ENCODE measurements at places on chromosomes 6 and 20. TPM values are rescaled to one million over a fixed set of nuclear protein-coding genes. Genes with fewer than 3 reads are reported as not detected.

DNA sequence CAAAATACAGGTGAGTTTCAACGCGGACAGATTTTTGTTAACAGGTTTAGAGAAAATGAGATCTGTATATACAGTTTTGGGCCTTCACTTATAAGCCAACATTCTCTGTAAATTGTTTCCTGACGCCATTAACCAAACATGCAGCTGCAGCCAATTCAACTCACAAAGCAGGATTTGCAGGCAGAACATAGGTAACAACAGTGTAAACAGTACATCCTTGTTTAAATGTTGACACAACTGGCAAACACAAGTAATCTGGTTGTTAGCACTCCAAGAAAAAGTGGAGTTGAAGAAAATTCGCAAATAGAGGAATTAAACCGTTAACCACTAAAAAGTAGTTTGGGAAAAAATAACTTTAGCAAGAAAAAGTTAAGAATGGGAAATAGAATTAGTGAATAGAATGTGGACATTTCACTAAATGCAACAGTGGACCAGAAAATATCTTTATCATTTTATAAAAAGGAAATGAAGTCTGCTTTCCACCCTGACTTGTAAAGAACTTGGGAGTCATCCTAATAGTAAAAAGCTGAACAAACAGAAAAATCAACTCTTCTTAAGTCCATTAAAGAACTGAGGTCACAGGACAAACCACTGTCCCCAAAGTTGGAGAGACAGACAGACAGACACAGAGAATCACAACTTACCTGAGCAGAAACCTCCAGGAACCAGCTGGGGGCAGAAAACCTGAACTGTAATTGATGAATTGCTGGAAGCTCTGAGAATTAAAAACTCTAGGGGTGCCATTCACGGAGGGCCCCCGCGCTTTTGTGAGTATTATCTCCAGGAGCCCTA, 10.1 kb downstream of the SMIM28 start:
- H3K4me3 ChIP-seq: no peak overlapping the region
- no peak overlapping the region for H3K27ac ChIP-seq
- no peaks in the 10 kb centered on the region for H3K4me1 ChIP-seq

DNA sequence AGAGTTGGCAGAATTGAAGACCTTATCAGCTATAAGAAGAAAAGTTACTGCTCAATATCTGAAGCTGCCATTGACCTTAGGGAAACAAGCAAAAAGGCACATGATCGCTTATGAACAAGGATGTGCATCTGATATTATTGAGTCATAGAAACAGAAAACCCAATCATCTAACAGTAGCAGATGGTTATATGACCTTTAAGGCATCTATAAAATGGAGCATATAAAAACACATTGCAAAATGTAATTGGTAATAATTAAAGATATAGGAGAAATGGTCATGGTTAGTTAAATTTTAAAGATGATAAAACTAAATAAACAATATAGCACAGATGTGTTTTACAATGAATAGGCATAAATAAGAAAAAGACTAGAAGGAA, 260.1 kb upstream of the TAB2 start:
- no peak overlapping the region for H3K4me3 ChIP-seq
- no peaks in the 10 kb centered on the region for H3K36me3 ChIP-seq
- H3K27me3 ChIP-seq: no peaks in the 10 kb centered on the region
- no peak for DNase-seq

The TMEM74B gene
- total RNA-seq: 1.5 TPM

DNA sequence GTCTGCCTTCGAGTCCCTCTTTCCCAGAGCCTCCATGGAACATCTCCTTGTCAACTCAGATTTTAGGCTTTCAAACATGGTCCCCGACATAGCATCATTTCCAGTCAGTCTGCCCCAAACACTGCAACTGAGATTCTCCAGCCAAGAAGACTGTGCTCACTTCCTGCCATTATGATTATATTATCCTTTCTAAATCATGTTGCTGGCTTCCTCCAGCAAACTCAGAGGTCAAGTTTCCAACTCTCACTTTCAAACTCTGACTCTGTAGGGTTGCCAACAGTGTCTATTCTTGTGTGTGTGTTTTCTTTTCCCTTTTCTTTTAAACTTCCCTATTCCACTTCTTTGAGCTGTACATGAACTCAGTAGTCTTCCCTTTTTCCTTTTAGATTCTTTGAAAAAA, 61.2 kb upstream of the TRAF3IP2 start:
- no peaks in the 10 kb centered on the region for H3K27me3 ChIP-seq
- DNase-seq: no peak
- peak overlapping the region; percentile 44 for H3K27ac ChIP-seq
- H3K4me3 ChIP-seq: no peak overlapping the region
- H3K36me3 ChIP-seq: peaks cover 50% of the 10 kb centered on the region
- peaks cover 5% of the 10 kb centered on the region for H3K4me1 ChIP-seq

- no peak overlapping the region for H3K27ac ChIP-seq
- H3K36me3 ChIP-seq: no peaks in the 10 kb centered on the region
- H3K4me1 ChIP-seq: no peaks in the 10 kb centered on the region
- no peak overlapping the region for H3K4me3 ChIP-seq
- DNase-seq: no peak
These were observed 72.5 kb downstream of the NDUFAF5 start for GRCh38 chr20:13857304-13857703.

DNA sequence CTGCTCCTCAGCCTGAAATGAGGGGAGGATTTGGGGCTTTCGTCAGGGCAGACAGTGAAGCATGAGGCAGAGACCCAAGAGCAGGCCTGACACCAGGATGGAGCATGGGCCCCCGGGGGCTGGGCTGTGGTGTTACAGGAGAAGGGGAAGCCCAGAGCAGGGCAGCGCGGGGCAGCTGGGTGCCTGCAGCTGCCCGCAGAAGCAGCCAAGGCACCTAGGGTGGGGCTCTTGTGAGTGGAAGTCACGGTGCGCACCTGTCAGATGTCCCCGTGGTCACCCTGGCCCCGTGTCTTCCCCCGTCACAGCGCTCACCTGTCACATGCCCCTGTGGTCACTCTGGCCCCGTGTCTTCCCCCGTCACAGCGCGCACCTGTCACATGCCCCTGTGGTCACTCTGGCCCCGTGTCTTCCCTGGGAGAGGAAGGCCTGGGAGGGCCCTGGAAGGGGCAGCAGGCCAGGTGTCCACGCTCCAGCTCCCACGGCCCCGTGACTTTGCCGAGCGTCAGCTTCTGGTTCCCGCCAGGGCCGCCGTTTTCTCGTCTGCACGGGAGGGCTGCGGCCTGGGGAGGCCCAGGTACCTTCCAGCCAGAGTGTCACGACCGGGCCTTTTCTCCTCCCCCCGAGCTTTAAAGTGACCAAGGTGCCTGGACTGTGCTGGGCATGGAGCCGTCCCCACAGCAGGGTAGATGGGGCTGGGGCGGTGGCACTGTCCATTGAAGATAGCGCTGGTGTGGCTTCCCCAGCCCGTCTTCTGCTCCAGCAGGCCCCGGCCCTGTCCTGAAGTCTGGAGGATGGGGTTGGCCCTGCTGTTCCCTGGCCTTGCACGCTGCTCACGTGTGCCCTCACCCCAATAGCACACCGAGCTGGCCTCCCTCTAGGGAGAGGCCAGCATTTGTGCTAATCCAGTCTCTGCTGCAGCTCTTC, 9.4 kb downstream of the ARFGAP1 start:
- no peak overlapping the region for H3K4me3 ChIP-seq
- no peaks in the 10 kb centered on the region for H3K36me3 ChIP-seq
- no peaks in the 10 kb centered on the region for H3K27me3 ChIP-seq
- H3K27ac ChIP-seq: no peak overlapping the region
- no peaks in the 10 kb centered on the region for H3K4me1 ChIP-seq

The C20orf204 gene
- 2.5 TPM for total RNA-seq

GRCh38 chr6:14765721-14766390, 480.0 kb upstream of the JARID2 start:
- H3K4me1 ChIP-seq: peaks cover 9% of the 10 kb centered on the region
- no peaks in the 10 kb centered on the region for H3K36me3 ChIP-seq
- no peaks in the 10 kb centered on the region for H3K27me3 ChIP-seq
- H3K4me3 ChIP-seq: no peak overlapping the region
- DNase-seq: no peak

DNA sequence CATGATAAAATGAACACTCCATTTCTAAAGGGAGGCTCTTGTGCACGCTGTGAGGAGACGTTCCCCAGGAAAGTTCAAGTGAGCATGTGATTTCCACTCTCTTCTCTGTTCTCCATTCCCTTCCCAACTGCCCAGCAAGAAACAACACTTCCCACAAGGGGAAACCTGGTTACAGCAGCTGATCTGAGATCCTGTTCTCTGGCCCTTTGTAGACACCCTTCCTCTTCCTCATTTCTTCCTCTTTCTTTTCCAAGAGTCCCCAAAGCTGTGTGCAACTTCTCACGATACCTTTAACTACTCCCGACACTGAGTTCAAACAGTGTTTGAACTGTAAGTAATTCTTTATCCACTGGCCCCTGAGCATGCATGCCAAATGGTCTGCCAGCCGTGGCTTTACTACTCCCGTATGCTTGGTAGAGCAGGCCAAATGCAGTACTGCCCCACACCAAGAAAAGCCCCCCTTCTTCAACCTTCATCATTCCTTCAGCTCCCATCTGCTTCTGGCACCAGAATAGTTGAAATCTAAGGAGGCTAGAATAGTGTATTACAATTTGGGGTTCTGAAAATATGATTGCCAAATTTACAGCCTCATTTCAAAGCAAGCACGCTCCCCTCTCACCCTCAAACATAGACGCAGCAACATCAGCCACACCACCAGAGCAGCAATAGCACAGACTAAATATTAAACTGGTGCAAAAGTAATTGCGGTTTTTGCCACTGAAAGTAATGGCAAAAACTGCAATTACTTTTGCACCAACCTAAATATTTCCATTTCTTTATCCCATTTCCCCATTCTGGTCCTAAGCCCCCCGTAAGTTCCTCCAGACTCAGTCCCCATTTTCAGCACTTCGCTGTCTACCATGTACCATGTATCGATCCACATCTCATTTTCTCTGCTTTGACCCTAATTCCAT, 4.3 kb downstream of the HLA-DMB start:
- no peaks in the 10 kb centered on the region for H3K27me3 ChIP-seq
- H3K36me3 ChIP-seq: peaks cover 1% of the 10 kb centered on the region
- H3K27ac ChIP-seq: no peak overlapping the region
- H3K4me3 ChIP-seq: no peak overlapping the region
- DNase-seq: no peak

GRCh38 chr20:15131176-15131575, 793.8 kb upstream of the FLRT3 start:
- H3K36me3 ChIP-seq: no peaks in the 10 kb centered on the region
- no peaks in the 10 kb centered on the region for H3K4me1 ChIP-seq
- H3K27me3 ChIP-seq: no peaks in the 10 kb centered on the region
- H3K27ac ChIP-seq: no peak overlapping the region
- H3K4me3 ChIP-seq: no peak overlapping the region

DNA sequence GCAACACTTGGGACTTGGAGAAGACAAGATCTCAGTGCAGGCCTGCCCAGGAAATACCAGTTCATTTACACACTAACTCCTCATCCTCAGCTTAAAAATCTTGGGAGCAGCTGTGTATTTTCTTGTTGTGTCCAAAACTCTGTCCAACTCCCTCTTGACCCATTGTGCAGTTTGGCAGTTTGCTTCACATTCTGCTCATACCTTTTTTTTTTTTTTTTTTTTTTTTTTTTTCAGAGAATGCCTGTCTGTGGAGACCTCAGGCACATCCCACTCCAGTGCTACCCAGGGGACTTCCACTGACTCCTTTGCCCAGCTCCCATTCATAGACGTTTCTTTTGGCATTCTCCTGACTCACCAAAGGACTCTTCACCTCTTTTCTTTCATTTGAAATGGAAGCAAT, 265.8 kb upstream of the TCF21 start:
- H3K4me3 ChIP-seq: no peak overlapping the region
- H3K27me3 ChIP-seq: no peaks in the 10 kb centered on the region
- no peaks in the 10 kb centered on the region for H3K4me1 ChIP-seq
- DNase-seq: no peak
- no peaks in the 10 kb centered on the region for H3K36me3 ChIP-seq

The IRAK1BP1 gene
- 3.6 TPM for total RNA-seq

DNA sequence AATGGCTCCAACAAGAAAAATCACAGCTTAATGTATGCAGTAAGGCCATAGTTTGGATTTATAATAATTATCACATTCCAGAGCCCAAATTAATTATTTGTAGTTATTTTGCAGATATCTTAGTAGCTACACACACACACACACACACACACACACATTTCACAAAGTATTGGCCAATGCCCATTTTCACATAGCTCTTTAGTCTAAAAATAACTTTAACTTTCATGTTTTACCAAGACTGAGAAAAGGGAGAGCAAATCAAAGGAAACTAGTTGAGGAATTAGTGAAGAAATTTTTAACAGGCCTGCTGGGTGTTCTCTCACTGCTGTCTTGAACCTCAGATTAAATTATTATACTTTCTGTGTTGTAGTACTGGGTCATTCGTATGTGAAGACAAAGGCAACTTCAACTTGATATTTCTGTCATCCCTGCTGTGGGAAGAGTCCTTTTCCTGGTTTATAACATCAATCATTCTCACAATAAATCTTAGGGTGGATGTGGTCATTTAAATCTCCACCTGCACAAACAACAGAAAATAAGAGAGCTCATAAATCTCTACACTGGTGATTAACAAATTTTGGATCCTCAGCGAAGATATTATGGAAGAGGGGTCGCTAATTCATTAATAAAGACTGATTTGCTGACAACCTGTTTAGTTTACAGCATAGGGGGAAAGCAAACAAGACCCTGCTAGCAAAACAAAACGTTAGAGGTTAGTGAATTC, 1.6 kb upstream of the TCF21 start:
- no peak overlapping the region for H3K27ac ChIP-seq
- H3K4me1 ChIP-seq: peaks cover 25% of the 10 kb centered on the region
- H3K27me3 ChIP-seq: peaks cover 90% of the 10 kb centered on the region
- no peaks in the 10 kb centered on the region for H3K36me3 ChIP-seq

DNA sequence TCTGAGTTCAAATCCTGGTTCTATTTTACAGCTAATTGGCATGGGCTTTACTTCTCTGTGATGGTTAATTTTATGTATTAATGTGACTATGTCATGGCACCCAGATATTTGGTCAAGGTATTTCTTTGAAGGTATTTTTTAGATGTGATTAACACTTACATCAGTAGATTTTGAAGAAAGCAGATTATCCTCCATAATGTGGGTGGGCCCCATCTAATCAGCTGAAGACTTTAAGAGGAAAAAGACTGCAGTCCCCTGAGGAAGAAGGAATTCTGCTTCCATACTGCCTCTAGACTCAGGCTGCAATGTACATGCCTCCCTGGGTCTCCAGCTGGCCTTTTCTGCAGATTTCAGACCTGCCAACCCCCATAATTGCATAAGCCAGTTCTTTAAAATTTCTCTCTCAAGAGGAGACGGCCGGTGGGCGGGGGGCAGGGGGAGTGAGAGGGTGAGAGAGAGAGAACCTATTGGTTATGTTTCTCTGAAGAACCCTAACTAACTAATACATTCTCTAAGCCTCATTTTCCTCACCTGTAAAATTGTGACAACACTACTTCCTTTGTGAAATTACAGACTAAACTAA, 338.2 kb upstream of the PRDM1 start:
- no peak for DNase-seq
- no peaks in the 10 kb centered on the region for H3K36me3 ChIP-seq
- no peak overlapping the region for H3K4me3 ChIP-seq
- H3K27ac ChIP-seq: no peak overlapping the region

All from activated naive CD8-positive, alpha-beta T cell treated with anti-CD3 and anti-CD28 coated beads for 36 hours (primary cell).